HCT116 (cell line): ENCODE measurements at places on chromosomes 2 and 18. TPM values are rescaled to one million over a fixed set of nuclear protein-coding genes. Genes with fewer than 3 reads are reported as not detected.

DPP10 gene
- total RNA-seq: not detected

- no peak for DNase-seq
Measured at GRCh38 chr2:101653469-101653868, 44.0 kb upstream of the MAP4K4 start.

DNA sequence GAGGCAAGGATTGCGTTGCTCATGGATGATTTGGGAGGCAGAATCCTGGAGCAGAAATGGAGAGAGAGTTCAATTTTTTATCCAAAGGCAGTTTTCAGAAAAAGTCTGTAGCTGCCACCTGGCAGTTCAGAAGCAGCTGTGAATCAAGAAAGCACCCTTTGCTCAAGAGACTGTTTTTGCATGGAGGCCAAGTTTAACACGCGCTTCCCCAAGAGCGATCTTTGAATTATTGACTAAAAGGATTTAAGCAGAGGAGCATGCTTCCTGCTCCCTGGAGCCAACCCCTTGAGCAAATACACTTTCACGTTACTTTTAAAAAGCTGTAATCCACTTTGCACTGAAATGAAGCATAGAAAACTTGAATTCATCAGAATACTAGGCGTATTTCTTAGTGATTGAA lies 252.4 kb downstream of the RNF144A start:
- no peak for DNase-seq

DNA sequence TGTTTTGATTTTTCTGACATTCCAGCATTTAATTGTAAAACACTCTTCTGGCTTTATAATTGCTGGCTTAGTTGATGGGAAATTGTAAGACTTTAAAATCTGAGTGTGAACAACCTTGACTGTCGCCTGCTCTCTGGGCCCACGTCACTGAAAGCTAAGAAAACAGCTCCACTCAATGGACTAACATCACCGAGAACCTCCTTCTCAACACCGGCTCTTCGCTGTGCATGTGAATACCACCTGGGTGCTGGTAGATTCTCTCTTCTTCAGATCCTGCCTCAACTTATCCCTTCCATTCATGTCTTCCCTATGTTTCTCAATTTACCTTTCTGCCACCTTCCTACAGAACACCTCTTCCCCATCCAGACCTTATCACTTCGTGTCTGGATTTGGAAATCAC lies 523.1 kb upstream of the ID2 start:
- no peak for DNase-seq

SDC1 gene
- total RNA-seq: 32.0 TPM

DNA sequence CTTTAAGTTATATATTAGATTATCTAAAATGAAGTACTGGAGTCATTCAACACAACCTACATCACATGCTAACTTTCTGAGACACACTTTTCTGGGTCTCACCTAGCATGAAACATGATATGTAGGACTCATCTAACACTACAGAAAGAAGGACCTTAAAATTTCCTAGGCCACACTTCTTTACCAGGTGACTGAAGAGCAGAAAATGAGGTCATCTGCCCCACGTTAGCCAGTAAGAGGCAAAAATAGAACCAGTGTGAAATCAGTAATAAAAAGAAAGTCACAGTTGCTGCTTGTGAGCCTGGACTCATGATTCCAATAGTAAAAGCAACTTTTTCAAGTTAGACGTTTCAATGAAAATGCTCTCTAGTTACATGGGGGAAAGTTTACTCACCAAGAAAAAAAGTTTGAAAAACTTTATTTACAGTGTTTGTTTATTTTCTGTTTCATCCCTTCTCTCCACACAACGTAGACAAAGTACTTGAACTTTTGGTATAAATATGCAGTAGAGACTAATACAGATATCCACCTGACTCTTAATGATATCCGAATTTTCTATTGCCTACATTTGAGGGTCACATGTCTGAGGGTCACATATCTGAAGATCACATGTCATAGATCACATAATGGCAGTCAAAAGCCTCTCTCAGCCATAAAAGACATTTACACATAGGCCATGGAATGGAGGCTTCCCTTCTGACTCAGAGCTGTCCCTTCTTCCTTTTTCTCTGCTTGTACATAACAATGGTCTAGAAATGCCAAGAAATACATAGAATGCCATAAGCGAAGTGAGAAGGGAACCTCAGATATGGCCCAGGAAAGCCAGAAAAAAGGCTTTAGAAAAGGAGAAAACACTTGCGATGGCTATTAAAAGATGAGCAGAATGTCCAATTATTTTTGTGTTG lies 362.9 kb downstream of the ZEB2 start:
- DNase-seq: no peak

DNA sequence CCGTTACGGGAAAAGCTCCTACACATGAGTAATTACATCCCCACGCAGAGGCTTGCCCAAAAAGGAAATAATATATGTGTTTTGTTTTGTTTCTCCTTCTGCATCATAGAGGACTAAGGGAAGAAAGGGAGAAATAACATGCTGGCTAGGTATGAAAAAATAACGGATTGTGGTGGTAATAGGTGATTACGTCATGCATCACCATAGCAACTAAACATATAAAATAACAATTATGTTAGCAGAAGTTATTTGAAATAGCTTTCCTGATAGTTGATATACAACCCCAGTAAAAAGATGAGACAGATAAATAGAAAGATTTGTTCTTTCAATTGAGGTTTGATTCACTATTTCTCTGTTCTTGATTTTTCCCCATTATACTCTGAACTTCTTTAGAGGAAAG lies 518.0 kb downstream of the ZNF516 start:
- no peak for DNase-seq

OTOS gene
- not detected for total RNA-seq

GRCh38 chr2:44358503-44358902 lies 2.8 kb downstream of the PREPL start:
- DNase-seq: no peak

- no peak for DNase-seq
Measured at GRCh38 chr2:199838399-199838798, 12.6 kb downstream of the FTCDNL1 start.

DNA sequence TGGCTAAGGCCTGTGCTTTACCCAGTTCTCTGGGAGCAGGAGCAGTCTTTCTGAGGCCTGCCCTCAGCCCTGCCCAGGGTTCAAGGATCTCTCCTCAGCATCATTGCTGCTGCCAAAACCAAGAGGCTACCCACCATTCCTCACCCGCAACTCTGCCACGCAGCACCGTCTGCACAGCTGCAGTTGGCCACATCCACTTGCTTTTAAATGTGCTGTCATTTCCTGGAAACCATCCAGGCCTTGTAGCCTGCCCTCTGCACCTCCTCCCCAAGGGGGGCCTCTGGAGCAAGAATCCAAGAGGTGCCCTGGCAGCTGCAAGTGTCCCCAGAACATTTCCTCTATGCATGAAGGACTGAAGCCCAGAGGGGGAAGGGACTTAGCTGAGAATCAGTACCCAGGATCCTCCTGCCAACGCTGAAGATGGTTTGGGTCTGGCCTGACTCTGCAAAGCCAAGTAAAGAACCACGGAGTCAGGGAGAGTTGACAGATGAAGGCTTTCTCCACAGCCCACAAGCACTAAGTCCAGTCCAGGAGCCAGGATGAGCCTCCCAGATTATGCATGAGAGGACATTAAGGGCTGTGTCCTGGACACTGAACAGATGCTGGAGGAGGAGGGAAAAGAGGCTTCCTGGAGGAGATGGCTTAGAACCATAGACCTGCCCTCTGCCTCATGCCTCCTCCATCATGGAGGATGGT lies 14.9 kb downstream of the EMX1 start:
- no peak for DNase-seq

DNA sequence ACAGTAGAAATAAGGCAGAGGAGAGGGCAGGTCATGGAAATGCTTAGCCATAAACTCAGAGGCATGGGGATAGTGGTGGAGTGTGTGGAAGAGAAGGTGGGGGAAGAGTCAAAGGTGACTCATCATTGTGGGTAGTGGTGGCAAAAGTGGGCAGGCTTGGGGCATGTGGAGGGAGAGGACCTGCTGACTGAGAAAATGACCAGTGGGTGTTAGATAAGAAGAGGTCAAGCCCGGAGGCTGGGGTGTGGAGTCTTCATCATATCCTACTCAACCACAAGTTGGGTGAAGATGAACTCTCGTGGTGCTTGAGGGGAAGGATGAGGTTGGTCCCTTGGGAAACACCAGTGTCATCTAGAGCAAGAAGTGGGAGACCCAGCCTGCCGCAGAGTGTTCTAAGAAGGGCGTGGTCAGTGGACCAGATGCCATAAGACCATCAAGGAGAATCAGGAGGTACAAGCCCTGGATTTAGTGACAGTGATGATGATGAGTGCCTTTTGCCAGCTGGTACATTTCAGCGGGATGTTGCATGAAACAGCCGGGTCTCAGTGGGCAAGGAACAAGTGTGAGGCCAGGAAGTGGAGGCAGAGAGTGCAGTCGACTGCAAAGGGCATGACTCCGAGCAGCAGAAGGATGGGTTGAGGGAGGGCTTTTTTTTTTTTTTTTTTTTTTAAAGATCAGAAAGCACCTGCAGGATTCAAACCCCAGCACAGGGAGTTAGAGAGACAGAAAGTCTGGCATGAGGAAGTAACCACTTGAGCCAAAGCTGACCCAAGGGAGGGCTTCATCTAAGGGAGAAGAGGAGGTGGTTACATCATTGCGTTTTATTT lies 122.6 kb upstream of the SPRED2 start:
- DNase-seq: no peak

DNA sequence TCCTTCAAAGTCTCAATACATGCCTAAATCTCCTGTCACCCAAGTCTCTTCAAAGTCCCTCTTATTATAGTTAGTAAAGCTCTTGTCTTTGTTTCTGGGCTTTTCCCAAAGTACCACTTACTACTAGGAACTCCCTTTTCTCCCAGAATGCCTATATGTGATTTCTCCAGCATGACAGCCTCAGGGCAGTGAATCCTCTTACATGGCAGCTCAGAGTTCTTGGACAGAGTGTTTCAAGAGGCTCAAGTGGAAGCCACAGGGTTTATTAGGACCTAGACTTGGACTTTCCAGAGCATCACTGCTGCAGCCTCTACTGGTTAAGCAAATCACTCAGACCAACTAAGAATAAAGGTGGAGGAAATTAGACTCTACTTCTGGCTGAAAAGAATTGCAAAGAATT lies 98.9 kb downstream of the CSRNP3 start:
- DNase-seq: no peak

GPAT2 gene
- 54.2 TPM for total RNA-seq

DNA sequence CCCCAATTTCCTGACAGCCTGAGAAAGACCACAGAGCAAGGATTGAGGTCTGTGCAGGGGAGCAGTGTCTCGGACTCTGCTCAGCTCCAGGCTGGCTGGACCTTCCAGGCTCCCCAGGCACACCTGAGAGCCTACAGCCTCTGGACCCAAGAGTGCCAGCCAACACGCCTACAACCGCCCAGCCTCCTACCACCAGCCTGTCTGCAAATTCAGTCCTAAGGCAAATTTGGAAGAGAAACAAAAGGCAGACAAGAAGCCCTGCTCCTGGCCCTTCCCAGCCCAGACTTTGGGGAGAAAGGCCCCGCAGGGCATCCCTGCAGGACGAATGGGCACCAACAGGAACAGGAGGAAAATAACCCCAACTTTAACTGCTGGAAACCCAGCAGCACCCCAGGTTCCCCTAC lies 1.9 kb downstream of the HS6ST1 start:
- no peak for DNase-seq

- no peak for DNase-seq
Measured at GRCh38 chr2:23709311-23709710, 217.6 kb downstream of the ATAD2B start.

DNA sequence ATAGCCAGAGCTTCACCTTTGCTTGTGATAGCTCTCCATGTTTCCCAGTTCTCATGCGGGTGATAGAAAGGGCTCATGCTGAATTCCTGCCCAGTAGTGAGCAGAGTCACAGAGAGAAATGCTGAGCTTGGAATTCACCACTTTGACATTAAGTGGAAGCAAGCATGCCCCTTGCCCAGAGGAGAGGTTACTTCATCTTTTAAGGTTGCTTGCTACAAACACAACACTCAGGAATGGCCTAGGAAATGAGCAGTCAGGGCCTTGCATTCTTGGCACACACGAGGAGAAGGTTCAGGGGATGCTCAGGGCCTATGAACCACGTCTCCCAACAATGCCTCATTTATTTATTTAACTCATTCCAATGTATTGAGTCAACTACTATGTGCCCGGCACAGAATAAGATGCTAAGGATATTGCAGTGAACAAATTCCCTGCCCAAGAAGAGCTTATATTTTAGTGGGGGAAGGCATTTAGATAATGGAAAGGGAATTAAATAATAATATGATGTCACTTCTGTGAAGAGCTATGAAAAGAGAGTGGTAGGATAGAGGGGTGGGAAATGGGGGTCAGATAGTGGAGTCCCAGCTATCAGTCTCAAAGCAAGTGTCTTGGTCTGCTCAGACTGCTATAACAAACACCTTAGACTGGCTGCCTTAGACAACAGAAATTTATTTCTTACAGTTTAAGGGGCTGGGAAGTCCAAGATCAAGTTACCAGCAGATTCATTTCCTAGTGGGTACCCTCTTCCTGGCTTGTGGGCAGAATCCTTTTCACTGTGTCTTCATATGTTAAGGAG lies 42.1 kb downstream of the DDX18 start:
- peak; percentile 15 for DNase-seq

DNA sequence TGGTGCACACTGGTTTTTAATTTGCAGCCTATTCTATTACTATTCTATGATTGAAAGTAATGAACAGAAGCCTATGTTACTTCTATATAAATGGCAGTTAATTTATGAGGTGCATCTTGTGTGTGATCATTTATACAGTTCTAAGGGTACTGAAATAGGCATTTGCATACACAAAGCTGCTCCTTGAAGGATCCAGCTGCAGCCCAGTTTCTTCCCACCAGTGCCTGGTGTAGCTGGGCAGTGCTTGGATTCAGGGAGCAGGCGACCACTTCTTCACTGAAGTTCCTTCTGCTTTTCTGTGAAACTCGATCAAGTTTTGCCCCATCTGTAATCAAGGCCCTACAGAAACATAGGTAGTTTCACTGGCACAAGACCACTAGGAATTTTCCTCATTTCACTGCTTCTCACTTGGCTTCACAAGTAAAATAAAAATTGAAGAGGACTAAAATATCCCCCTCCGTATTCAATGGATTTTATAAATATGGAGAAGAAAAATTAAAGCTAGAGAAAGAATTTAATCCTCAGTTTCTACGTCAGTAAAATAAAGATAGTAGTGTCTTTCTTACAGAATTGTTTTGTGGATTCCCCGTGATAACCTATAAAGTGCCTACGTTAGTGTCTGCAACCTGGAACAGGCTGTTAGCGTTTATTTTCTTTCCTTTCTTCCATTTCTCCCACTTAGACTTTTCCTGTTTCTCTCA lies 1.7 kb upstream of the LPIN2 start:
- no peak for DNase-seq

OXER1 gene
- not detected for total RNA-seq
